ENCODE measurements at places on chromosomes 7 and 10. TPM values are rescaled to one million over a fixed set of nuclear protein-coding genes. Genes with fewer than 3 reads are reported as not detected.

- peak; percentile 89 for DNase-seq
Observed at GRCh38 chr10:77550378-77550777, 87.2 kb downstream of the KCNMA1 start.

DNA sequence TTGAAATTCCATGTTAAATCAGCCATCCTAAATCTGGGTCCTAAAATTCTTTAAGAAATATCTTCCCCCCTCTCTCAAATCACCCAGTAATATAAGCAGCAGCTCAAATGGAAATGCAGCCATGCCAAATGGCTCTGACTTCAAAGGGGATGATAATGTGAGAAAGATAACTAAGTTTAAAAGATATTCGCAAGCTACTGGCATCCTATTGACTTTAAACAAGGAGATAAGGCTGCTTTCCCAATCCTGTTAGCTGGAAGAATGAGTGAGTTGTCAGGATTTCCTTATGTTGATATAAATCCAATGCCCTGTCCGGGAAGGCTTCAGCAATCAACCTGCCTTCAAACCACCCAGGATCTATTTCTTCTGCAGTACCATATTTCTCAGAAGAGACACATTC, 172.0 kb downstream of the FANK1 start:
- DNase-seq: no peak

DNA sequence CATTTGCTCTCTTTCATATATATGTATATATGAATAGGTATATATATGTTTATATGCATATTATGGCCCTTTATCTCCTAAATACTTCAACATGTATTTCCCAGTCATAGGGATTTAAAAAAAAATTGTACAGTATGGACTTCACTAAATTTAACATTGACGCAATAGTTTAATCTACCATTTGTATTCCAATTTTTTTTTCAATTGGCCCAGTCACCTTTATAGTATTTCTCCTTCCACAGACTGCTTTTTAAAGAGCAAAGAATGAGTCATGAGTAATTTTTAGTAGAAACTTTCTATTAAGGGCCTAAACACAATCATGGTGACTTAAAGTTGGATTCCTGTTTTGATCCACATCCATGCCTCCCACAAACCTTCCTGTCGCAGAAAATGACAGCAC, 20.5 kb downstream of the CCSER2 start:
- DNase-seq: no peak

The LAMB1 gene
- total RNA-seq: 196 TPM

The CFAP69 gene
- 15.8 TPM for total RNA-seq

Data from aorta (tissue), 5 donors.